ENCODE measurements at places on chromosomes 6 and 20. TPM values are rescaled to one million over a fixed set of nuclear protein-coding genes. Genes with fewer than 3 reads are reported as not detected.

- DNase-seq = no peak
Observed at GRCh38 chr6:166670894-166671293, 43.8 kb upstream of the RPS6KA2 start.

DNA sequence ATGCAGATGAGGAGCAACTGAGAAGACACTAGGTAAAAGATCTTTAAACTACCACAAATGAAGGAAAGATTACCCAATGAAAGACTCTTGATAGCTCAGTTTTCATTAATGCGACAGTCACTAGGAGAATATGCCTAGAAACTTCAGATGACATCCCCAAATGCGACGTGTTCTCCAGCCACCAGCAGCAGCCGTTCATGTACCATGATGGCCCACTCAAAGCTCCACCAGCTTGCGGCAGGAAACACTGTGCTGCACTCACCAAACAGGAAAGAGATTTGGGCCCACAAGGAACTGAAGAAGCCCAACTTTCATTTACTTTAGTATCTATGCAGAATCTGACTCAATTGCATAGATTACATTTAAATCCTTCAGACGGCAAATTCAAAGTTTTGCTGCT is 7.5 kb downstream of the DIDO1 start:
- no peak for DNase-seq

DNA sequence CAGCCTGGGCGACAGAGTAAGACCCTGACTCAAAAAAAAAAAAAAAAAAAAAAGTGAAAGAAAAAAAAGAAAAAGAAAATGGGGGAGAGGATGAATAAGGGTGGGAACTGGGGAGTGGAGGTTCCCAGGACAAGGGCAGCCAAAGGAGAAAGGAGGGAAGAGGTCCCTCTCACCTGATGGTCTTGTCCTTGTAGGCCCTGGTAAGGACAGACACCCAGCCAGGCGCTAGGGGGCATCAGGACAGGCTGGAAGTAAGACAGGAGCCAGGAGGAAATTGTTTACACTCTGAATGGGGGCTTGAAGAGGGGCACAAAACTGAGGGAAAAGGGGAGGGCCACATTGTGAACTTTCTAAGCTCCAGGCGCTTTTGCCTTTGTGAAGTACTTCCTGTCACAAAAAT is 2.3 kb upstream of the ALDH5A1 start:
- DNase-seq = no peak

Gene ANKRD66
- not detected for total RNA-seq

DNA sequence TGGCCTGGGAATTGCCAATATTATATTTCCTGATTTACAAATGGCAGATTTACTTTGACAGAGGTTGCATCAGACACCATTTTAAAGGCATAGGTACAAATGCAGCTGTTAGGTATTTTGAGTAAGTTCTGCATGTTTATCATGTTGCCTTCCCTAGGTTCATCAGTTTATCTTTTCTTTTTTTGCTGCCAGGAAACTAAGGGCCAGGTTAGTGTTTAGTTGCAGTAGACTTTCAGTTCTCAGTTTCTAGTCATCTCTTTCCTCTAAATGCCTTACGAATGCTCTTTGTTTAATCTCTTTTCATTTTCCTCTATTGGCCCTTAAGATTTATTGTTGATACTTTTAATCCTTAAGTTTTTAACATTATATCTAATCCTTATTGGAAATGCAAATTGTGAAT is 129.9 kb downstream of the SMAP1 start:
- no peak for DNase-seq

- no peak for DNase-seq
Observed at GRCh38 chr6:129617986-129618385, 92.0 kb downstream of the ARHGAP18 start.

Gene RCAN2
- 1.4 TPM for total RNA-seq

- no peak for DNase-seq
Observed at GRCh38 chr6:16476861-16477260, 238.5 kb downstream of the GMPR start.

Gene ASIP
- not detected for total RNA-seq

GRCh38 chr6:111858347-111858746 is 14.9 kb downstream of the FYN start:
- DNase-seq = no peak

DNA sequence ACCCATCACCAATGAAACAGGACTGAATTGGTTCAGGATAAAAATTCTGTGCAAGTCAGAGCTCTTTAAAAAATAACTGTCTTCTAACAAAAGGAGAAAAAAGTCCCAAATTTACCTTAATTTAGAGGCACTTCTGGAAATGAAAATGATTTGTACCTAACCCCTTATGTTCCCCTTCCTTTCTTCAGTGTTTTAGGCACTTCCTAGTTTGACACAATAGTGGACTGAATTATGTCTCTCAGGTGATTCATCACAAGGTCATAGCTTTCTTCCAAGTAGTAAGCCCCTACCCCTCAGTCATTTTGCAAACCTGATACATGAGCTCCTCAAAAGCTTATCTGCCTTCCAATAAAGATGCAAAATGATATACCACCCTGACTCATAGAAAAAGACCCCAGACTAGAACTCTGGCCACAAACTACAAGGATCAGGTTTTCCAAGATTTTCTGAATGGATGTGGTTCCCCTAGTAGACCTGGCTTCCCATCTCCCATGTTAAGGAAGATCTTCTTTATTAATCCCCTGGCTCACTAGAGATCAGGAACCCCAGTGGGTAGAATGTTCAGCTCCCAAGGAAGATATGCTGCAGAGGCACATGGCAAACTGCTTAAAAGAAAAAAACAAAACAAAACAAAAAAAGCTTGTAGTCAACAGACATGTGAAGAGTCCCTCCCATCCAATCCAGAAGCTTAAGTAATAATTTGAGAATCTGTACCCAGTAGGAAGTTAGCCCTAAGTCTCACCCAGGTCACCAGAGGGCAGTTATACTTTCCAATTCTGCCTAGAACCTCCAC is 3.6 kb downstream of the PPP1R10 start:
- DNase-seq = no peak

DNA sequence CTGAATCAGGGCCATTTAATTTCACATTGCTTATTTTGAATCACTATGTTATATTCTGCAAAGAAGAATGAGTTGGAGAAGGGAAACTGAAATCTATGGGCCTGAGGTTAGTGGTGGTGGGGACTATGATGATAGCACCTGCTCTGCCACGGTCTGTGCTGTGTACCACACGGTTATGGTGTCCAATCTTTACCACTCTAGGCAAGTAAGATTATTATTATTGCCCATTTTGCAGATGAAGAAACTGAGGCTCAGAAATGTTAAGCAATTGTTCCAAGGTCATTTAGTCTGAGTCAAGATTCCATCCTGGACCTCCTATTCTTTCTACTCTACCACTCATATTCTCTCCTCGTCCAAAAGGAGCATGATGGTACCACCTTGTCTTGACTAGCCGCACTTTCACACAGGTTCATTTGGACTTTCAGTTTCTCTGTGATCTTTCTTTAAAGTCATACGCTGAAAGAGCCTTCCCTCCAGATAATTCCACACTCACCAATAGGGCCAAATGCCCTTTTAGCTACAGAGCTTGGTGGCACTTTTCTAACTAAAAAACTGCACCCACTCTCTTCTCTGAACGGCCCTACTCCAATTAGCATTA is 56.2 kb downstream of the GFOD1 start:
- DNase-seq = no peak

DNA sequence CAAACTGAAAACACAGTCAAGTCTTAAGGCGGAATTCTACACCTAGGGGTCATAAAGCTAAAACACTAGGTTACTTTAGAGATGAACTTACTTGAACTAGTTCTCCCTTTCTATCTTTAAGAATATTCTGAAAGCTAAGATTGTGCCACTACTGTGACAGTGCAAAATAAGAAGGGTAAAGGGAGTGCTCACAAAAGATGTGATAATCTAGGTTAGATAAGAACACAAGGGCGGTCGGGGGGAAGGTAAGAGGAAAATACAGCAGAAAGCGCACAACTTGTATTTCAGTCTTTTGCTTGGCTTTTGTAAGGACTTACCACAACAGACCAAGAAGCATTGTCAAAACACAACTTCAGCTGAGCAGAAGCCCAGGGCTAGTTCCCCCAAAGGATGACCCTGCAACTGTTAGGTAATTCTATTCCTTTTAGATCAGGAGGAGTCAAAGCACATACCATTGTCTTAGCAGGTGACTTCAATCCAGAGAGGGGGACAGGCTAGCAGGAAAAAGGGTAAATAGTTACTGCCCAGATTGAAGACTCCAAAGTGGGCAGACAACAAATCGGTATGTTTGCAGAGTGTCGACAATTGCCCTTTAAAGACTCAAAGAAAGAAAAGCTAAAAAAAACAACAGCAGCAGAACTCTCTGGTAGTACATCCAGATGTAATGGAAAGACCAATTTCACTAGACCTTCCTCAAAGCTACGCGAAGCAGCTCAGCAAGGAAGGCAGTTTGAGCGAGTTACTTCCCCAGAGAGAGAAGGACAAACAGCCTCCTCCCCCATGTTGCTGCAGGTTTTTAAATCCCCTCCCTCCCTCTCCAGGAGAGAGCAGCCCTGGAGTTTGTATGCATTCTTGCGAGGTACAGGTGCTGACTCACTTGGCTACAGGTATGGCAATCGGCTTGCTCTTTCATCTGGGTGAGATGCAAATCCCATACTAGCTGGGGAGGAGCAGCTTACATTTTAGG is 59.0 kb downstream of the RIPOR2 start:
- DNase-seq = no peak

DNA sequence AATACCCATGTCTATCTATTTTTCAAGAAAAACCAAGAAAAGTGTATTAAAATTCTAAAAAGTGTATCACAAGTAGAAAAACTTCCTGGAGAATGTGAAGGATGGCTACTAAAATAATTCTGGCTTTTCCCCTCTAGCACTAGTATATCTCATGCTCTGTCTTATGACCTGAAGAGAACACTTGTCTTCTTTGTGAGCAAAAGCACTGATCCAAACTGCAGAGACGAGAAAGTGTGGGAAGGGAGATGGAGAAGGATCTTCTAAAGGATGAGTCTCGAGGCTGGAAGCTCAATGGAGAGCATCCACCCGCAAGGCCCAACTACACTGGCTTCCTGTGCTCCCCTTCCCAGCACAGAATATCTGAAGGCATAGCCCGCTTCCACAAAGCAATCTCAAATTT is 23.5 kb downstream of the STX7 start:
- no peak for DNase-seq

- no peak for DNase-seq
Observed at GRCh38 chr20:32796383-32796948, 23.3 kb upstream of the MAPRE1 start.

DNA sequence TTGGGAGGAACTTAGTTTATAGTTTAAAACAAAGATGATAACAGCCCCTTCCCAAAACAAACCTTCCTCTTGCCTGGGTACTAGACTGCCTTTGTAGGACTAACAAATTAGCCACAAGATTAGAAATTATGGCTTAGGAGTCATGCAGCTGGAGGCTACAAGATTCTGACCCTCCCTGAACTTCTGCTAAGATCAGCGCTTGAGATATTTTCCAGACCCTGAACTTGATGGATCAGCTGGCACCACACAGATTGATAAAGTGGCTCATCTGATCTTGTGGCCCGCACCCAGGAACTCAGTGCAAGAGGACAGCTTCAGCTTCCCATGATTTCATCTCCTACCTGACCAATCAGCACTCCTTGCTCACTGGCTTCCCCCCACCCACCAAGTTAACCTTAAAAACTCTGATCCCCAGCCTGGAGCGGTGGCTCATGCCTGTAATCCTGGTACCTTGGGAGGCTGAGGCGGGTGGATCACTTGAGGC is 5.9 kb upstream of the SERINC3 start:
- DNase-seq = no peak

DNA sequence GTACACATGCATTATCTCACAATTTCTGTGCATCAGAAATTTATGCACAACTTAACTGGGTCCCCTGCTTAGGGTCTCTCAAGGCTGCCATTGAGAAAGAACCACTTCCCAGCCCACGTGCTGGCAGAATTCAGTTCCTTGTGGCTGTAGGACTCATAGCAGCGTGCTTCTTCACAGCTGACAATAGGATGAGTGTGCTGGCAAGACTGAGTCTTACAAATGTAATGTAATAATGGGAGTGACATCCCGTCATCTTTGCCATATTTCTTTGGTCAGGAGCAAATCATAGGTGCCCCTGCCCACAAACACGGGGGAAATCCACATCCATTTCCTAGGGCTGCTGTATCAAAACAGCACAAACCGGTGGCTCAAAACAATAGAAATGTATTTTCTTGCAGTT is 77.4 kb downstream of the FIG4 start:
- DNase-seq = no peak

DNA sequence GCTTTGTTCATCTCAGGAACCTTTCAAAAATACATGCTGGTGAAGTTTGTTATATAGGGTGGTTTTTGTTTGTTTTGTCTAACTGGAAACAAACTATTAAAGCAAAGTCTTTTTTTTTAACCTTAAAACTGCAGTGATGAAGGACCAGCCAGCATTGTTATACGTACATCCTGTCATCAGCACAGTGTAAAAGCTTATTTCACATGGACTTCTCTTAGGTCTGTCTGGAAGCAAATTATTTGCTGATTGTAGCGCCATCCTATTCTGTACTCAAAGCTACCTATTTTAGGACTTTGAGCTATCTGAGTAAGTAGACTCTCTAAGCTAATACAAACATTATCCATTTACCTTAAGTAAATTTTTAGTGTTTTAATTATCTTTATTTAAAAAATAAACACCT is 61.7 kb downstream of the SNX9 start:
- DNase-seq = no peak

Gene BMP6
- 0.29 TPM for total RNA-seq

Gene TMEM200A
- 2.1 TPM for total RNA-seq

DNA sequence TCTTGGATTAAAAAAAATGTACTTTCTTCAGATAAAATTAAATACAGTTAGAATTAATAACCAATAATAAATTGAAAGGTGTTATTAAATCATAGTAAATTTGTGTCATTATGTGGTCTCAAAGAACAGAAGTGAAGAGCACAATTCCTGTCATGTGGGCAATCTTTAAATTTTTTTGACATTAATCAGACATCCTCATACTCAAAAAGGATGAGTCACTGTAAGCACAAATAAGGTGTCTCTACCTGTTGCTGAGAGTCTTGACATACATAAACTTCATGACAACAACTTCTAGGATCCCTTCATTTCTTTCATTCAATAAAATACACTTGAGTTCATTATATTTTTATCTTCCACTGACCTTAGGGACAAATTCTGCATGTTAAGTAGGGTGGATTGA is 76.1 kb downstream of the SLC22A3 start:
- no peak for DNase-seq

GRCh38 chr6:29456971-29457370 is at the start of the genes OR11A1 and OR2H1:
TSS of gene OR11A1 (minus strand) at chr6:29457071. CDS start at chr6:29427641, 29,430 bp downstream.
TSS of gene OR2H1 (plus strand) at chr6:29457155. CDS start at chr6:29461770, 4,615 bp downstream.
- no peak for DNase-seq

Gene DHX16
- total RNA-seq = 52.0 TPM

DNA sequence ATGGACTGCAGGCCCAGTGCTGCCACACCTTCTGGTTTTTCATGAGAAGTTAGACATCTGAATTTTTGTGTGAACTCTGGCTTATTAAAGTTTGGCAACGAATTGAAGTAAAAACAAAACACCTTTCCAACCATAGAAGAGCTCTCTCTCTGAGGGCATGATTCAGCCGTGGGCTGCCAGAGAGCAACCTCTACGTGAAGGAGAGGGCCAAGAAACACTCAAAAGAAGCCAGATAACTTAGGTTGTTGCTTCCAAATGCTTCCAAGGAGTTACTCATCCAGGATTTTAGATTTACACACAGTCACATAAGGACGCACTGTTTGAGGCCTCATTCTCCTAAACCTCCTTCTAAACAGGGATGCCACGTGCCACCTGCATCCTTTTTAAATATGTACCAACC is 65.5 kb downstream of the NRN1 start:
- no peak for DNase-seq

Gene CEP85L
- 2.2 TPM for total RNA-seq

Gene PRR18
- not detected for total RNA-seq

- no peak for DNase-seq
Observed at GRCh38 chr20:24773168-24773567, 175.9 kb upstream of the CST7 start.

Gene TFAP2C
- 0.23 TPM for total RNA-seq

Gene UBR2
- 8.3 TPM for total RNA-seq
